ENCODE measurements at places on chromosomes 12 and 14.

DNA sequence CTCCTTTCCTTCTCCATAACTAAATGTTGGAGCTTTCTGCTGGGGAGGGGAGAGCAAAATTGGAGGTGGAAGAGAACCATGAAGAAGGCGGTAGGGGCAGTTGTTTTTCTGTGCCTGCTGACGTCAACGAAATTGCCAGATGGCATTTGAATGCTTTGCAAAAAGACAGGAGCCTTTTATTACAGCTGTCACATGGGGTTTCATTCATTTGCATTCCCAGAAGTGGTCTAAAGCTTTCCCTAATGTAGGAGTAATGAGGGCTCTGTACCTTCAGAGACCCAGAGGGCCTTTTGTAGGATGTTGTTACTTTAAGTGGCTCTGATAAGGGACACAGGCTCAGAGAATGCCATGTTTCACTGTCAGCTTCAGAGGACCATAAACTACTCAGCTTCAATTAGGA is 107.1 kb upstream of the SLCO1C1 start:
- DNase-seq: no peak

GRCh38 chr12:100932571-100932970 is 138.0 kb downstream of the ANO4 start:
- DNase-seq: no peak

DNA sequence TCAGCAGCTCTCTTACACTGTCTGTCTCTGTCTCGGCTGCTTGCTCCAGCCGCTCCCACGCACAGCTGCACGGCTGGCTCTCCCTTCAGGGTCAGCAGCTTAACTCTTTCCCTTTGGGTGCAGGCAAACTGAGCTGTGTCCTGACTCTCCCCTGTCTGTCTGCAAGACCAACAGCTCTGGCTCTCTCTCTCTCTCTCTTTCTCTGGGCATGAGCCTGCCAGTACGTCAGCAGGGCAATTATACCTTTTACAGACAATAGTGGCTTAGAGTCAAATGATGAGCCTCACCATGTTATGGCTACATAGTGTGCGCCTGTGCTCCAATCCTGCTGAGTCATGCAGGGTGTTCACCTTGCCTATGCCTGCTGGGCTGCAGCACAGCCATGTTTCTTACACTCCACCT is 120.5 kb upstream of the DDHD1 start:
- DNase-seq: no peak

DNA sequence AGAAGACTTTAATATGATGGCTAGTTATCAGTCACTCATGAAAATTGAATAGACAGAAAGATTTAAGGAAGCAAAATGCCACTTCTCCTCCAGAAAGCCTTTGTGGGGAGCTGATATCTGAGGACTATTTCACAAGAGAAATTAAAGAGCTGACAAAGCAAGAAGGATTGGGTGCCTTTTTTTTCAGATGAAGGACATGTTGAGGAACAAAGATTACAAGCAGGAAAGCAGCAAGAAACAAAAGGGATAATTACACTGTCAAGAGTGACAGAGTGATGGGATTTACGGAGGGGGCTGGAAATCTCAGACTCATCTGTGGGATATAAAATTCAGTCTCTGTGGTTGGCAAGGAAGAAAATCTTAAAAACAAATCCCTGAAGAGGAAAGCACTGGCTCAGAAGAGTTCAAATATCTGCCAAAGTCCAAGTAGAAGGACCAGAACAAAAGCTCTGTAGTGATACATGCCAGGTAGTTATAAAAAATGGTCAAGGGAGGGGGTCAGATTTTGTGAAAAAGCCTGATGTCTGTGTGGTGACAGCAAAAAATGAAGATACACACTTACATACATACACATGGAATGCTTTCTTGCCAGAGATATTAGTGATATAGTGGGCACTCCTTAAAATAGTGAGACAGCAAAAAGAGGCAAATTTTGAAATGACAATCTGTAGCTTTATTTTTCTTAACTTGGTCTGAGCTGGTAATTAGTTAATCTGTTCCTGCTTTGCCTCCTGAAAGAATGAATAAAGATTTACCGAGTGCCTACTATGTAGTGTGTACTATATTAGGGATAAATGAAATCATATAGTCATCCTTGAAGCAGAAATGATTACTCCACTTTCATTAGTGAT is 62.9 kb downstream of the EPS8 start:
- no peak for DNase-seq

GRCh38 chr12:27272373-27273028 is 28.4 kb downstream of the STK38L start:
- no peak for DNase-seq

DNA sequence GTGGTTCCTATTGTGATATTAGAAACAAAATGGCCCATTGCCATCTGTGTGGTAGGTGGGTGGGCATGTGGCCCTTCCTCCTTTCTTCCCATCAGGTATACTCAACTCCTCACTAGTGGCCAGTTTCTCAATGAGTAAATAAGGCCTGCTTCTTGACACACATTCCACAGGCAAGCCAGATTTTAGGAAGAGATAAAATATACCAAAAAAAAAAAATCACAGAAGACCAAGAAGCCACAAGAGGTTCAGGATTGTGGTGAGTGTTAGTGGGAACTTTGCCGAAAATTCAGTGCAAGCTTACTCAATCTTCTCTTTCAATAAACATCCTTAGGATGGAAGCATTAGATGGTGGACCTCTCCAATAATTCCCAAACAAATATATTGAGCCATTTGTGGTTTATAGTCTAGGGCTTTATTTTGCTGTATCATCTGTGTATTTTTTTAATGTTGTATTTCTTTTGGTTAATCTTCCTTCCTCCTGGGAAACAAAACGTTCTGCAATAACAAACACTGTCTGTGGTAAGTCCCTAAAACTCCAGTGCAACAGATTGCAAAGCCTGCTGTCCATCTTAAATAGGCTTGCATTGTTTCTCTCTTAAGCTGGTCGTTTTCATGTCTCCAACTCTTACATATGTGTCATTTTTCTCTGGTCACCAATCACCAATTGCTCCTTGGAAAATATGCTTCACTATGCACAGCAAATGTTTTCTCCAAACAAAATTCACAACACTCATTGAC is 289.9 kb upstream of the KITLG start:
- DNase-seq: no peak

DNA sequence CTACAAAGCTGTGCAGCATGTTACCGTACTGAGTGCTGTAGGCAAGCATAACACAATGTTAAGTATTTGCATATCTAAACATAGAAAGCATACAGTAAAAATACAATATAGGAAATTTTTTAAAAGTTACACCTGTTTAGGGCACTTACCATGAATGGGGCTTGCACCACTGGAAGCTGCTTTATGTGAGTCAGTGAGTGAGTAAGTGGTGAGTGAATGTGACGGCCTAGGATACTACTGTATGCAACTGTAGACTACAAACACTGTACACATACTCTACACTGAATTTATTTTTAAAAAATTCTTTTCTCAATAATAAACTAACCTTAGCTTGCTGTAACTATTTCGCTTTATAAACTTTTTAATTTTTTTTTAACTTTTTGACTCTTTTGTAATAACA is 82.1 kb upstream of the FSCB start:
- DNase-seq: no peak

DNA sequence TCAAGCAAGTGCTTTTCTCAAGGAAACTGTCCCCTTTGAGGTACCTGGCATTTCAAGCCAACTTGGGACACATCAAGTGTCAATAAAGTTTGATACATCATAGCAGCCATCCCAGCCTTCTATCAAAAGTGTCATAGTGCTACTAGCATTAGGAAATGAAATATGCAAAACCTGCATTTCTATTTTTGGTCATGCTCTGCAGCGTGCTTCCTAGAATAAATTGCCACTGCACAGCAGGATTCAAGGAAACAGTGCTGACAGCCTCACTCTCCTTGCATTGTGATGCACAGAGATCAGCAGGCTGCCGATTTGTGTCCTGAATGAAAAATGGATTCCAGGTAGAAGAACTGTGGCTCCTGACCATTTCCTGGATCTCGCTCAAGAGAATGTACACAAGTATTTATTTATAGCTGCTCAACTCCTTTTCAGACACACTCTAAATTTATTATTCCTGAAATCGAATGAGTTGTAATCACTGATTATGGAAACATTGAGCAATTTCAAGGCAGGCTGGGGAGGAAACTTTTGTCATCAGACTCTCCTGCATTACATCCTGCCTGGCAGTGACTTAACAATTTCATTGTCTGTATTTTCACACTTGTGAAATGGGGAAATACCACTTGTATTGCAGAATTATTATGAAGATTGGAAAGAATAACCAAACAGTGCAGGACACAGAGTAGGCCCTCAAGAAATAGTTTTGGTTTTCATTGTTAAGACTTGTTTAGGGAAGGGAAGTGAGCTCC is 120.9 kb downstream of the SLC38A6 start:
- no peak for DNase-seq

- no peak for DNase-seq
These were observed 11.1 kb upstream of the SMAGP start for GRCh38 chr12:51281202-51281924.

GRCh38 chr14:99322731-99323599 is 51.0 kb upstream of the BCL11B start:
- DNase-seq: no peak

- no peak for DNase-seq
These were observed 13.7 kb upstream of the OR6J1 start for GRCh38 chr14:22657861-22658260.

DNA sequence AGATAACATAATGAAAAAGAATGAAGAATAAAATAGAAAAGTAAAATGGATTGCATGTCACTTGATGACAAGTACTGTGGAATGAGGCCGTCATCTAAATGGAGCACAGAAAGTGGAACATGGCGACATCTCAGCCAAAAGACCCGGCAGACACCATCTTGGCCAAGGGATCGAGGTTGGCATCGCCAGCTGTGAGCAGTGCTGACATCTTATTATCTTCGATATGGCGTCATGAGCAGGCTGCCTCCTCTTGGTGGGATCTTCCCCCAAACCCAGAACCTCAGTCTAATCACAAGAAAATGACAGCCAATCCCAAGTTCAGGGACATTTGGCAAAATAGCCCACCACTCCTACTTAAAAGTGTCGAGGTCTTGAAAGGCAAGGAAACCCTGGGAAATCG is 15.1 kb downstream of the SERPINA5 start:
- DNase-seq: no peak

- no peak for DNase-seq
These were observed 231.1 kb downstream of the CACNA1C start for GRCh38 chr12:2283916-2284315.

GRCh38 chr12:68786929-68787328 is 21.0 kb upstream of the MDM2 start:
- no peak for DNase-seq

GRCh38 chr12:46383654-46384450 is 11.3 kb upstream of the SLC38A2 start:
- peak; percentile 52 for DNase-seq

- no peak for DNase-seq
These were observed 21.3 kb upstream of the TCP11L2 start for GRCh38 chr12:106281056-106281782.

DNA sequence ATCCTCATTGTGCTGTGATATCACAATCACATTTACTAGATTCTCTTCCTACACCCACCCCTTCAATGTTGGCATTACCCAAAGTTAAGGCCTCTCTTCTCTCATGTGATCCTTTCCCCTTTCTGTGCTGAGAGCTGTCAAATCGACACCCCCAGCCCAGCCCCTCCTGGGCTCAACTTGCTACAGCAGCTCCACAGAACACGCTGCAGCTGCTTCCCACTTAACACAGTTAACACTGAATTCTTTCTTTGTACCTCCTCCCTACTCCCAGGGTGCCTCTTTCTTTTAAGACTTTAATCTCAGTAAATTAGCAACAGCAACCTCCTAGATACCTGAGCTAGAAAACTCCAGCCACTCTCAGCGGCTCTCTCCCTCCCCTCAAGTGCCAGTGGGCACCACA is 17.8 kb downstream of the SPTB start:
- no peak for DNase-seq

DNA sequence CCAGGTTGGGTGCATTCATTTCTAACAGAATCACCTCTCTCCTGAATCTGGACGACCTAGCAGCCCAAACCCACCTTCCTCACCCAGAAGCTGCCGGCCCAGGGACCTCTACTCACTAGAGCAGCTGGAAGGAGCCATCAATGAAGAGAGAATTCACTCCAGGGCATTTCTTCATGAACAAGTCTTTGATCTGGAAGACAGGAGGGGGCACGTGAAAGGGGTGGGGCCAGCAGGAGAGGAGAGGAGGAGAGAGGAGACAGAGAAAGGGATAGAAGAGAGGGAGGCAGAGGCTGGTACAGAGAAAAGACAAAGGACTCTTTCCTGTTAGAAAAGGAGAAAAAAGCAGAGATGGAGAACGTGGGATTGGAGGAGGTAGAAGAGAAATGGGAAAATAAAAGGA is 39.8 kb downstream of the TRPV4 start:
- DNase-seq: no peak

DNA sequence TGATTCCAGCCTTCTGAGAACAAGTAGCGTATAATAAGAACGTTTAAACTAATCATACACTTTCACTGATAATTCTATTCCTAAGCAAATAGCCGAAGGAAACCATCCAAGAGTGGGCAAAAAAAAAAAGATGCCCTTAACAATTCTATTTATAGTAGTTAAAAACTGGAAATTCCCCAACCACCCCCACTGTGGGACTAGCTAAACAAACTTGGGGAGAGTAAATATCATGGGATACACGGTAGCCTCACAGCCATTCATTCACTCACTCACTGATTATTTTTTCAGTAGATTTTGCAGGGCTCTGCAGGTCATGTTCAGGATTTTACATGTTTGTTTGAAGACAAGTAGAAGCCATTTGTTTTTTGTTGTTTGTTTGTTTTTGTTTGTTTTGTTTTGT is 197.0 kb downstream of the ETV6 start:
- no peak for DNase-seq

GRCh38 chr12:7072035-7072434 is 11.5 kb downstream of the C1S start:
- DNase-seq: no peak

GRCh38 chr14:36067428-36068187 is 108.9 kb downstream of the PTCSC3 start:
- DNase-seq: no peak

DNA sequence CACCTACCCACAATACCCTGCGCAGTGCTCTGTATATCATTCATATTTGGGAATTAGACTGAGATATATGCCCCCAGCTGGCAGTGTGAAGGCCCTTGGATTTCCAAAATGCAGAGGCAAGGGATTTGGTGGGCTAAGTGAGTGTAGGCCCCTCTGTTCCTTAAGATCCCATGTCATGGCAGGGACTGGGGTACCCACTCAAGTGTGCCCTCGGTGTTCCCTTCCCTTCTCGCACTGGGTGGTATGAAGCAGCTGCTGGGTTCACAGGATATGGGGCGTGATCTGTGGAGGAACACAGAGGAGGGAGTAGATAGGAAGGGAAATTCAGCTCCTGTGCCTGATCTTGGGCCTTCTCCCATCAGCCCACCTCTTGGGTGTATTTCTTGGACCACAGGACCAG is 63.1 kb upstream of the VASH1 start:
- DNase-seq: no peak

- peak; percentile 61 for DNase-seq
These were observed 1.4 kb upstream of the CCDC85C start for GRCh38 chr14:99605299-99605961.

DNA sequence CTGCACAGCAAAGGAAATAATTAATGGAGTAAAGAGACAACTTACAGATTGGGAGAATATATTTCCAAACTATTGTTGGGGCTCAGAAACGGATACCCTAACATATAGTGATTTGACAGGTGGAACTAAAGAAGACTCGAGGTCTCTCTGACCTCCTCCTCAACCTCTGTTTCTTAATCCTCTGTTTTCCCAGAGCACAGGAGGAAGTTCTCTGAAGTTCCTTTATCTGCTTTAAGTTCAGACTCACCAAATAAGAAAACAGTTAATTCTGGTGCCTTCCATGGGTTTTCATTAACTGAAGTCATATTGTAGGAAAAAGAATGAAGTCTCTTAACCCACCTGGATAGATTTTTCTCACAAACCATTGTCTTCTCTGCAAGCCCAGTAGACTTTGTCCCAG is 29.2 kb downstream of the CLEC2D start:
- no peak for DNase-seq

Measured in activated T-cell treated with anti-CD3 and anti-CD28 coated beads for 4 hours (primary cell).